Dorsolateral prefrontal cortex (tissue), 122 donors: ENCODE measurements at places on chromosomes 16 and 17. TPM values are rescaled to one million over a fixed set of nuclear protein-coding genes. Genes with fewer than 3 reads are reported as not detected.

GRCh38 chr17:19377602-19378415 is 489 bp upstream of the MAPK7 start:
- peak; percentile 97 for DNase-seq

DNA sequence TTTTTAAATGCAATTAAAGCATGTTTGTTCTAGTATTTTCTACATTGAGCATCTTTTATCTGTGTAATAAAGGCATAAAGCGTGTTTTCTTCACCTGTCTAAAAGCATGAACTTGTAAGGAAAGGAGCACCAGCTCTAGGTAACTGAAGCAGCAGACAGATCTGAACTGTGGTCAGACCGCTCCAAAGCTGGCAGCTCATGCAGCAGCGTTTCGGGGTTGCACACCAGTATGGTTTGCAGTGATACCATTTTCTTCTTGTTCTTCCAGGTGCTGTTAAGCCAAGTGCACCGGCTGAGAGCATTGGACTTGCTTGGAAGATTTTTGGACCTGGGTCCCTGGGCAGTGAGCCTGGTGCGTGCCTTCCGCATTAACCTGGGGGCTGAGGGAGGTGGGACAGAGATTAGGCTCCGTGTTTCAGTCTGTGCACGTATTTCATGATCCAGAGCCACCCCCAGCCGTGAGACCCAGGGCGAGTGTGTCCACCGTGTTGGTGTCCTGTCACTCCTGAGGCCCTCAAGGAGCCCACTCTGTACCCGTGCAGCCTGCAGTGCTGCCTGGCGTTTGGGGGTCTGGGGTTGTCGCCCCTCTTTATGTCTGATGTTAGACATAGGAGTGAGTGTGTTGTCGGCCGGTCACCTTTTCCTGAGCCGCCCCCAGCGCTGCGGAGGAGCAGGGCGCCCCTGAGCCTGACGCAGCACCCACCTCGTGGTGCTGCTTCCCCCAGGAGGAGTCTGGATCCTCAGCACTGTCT is 136.3 kb upstream of the CHMP6 start:
- DNase-seq, result no peak

GRCh38 chr17:76079956-76080767 is 1.2 kb downstream of the ZACN start:
- no peak for DNase-seq

GRCh38 chr17:50480854-50481490 is 2.3 kb downstream of the RSAD1 start:
- DNase-seq, result no peak

DNA sequence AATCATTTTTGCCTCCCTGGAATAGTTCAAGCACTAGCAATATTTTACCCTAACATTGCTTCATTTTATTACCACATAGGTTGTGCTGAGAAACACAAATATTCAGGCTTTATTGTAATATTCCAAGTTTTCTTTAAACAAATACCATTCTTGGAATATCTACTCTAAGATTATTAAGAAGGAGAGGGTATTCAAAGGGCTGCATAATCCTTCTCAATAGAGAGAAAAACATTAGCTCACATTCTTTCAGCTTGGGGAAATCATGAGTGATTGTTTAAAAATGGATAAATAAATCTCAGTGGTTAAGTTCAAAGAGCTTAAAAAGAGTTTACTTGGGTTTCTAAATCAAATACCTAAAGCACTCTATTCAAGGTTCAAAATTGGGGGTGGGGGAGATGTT is 111.9 kb upstream of the CORO6 start:
- no peak for DNase-seq

- peak; percentile 65 for DNase-seq
Measured at GRCh38 chr17:77308861-77309726, 168.3 kb downstream of the SEC14L1 start.

DNA sequence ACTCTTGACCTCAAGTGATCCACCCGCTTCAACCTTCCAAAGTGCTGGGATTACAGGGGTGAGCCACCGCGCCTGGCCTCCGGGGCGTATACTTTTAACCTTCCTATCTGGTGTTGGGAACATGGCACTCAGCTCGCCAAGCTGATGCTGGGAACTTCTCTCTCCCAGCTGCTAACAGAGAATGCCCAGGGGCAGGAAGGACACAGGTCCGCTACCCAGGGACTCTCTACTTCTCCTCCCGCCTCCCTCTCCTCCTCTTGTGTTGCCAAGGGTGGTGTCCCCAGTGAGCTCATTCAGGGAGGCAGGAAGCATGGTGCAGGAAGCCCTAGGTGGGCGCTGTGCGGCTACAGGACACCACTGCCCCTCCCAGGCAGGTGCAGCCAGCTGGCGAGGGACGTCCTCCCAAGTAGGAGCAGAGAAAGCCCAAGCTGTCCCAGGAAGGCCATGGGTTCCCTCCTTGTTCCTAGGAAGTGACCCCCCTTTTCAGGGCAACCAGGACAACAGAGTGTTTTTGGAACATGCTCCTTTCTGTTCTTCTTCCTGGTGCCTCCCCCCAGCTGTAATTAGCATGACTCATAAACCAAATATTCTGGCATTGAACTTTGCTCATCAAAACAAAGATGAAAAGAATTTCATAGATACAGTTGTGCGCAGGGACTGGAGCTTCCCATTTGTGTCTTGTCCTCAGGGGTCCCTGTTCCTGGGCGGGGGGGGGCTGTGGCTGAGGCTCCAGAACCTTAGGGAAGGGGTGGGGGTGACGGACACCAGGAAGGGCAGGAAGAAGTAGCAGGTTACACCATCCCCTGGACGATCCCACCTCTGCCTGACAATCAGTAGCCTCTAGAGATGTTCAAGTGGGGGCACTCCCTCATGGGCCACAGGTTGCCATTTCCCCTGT is 2.7 kb downstream of the C1QTNF1 start:
- DNase-seq, result no peak

- DNase-seq, result no peak
Measured at GRCh38 chr17:47184681-47185080, 4.4 kb downstream of the CDC27 start.

DNA sequence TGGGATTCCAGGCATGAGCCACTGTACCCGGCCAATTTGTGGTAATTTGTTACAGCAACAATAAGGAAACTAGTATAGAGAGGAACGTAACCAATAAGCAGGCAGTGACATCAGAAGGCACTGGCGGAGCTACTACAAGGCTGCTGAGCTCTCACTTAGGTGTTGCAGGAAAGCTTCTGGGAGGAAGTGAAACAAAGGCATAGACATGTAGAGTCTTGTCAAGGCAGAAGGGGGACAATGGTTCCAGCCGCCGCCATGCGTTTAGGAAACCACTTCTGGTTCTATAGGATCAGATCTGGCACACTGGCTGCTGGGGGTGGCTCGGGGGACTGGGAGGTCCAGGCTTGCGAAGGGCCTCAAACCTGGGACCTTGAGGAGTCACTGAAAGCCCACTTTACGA is 9.4 kb upstream of the CPSF4L start:
- no peak for DNase-seq

- DNase-seq, result no peak
Measured at GRCh38 chr16:15403392-15403995, 7.9 kb downstream of the MPV17L start.

GRCh38 chr17:1779571-1780131 is 17.8 kb downstream of the SERPINF1 start:
- DNase-seq, result no peak

DNA sequence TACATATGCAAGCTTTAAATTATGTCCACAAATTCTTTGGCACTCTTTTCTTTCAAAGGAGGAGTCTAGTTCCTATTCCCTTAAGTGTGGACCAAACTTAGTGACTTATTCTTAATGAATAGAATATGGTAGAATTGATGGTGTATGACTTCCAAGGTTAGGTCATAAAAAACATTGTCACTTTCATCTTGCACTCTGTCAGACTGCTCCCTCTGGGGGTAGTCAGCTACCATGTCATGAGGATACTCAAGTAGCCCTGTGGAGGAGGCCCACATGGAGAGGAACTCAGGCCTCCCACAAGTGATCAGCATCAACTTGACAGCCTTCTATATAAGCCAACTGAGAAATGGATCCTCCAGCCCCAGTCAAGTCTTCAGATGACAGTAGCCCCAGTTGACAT is 58.0 kb upstream of the SCNN1B start:
- no peak for DNase-seq

- no peak for DNase-seq
Measured at GRCh38 chr17:40345161-40345993, 19.2 kb downstream of the GJD3 start.

DNA sequence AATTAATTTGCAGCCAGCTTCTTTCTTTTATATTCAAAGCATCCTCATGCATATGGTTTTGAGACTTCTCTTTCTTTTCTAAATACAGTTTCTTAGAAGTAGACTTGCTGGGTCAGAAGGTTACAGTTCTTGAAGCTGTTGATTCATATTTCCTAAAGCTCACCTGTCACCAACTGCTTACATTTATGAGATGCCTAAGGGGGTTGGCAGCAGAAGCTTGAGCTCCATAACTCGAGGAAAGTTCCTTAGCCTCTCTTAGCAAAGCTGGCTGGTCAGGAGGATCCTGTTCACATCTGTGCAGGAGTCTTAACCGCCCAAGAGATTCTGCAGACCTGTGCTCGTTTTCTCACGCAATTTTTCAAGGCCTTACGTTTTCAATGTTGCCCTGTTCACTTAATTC is 218.8 kb downstream of the SNX29 start:
- DNase-seq, result no peak

DNA sequence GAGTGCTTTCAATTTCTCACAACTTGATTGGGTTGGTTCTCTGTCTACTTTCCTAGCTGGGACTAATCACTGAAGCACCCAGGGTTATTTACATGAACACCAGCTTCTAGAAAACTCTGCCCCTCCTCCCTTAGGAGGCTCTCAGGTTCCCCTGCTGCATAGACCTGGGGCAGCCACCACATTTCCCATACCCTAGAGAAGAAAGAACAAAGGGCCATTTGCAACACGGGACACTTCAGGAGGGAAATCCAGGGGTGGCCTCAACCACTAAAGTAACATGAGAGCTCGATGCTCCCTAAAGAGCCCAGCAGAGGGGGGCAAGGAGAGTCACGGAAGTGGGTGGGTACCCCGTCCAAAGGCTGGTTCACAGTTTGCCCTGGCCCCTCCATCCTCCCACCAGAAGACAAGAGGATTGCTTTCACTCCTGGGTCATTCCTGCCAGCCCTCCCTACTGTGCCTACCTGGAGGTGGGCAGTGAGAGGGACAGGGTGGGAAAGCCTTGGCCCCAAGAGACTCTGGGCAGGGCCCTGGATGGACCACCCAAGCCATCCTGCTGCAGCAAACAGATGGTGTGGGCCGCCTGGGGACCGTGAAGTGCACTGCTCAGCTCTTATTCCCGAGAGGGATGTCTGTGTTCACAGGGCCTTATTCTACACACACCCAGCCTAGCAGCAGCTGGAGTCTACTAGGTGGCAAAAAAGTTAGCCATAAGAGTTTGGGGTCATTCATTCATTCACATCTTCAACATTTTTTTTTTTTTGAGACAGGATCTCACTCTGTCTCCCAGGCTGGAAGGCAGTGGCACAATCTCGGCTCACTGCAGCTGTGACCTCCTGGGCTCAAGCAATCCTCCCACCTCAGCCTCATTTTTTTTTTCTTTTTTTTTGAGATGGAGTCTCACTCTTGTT is 392.1 kb downstream of the SOX9 start:
- DNase-seq, result no peak

- no peak for DNase-seq
Measured at GRCh38 chr16:28288114-28288513, 4.2 kb upstream of the SBK1 start.

- no peak for DNase-seq
Measured at GRCh38 chr16:82846806-82847205, 220.0 kb downstream of the CDH13 start.

GRCh38 chr16:14489460-14489859 is 140.6 kb downstream of the PARN start:
- no peak for DNase-seq

DNA sequence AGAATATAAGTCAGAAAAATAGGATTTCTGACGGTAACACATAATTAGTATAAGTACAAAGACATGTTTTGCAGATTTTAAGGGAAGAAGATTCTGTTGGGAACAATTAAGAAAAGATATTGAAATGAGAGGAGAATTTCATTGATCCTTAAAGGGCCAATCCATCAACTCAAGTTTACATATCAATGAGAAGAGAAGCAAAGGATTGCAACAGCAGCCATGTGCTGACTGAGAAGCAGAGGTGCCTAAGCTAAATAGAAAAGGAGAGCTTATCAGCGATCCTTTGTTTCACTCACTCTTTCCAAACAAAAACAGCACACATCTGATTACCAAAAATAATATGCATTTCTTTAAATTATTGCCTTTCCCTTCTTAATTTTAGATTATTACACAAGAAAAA is 94.6 kb downstream of the ITFG1 start:
- DNase-seq, result no peak

GRCh38 chr17:33137426-33137825 is 145.8 kb downstream of the SPACA3 start:
- DNase-seq, result no peak

DNA sequence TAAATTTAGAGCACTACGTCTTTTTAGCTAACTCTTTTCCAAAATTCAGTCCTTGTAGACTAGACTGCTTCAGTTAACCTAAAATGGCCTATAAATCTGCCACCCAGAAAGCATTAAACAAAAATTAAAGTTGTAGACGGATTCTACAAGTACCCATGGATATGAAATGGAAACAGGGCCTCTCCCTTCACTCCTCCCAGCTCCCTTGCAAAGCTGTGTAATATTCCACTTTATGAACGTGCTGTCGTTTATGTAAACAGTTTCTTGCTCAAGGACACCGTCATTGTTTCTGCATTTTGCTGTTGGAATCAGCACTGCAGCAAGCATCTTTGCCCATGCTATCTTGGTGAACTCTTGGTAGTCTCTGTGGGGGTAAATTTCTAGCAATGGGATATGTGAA is 5.1 kb downstream of the MED9 start:
- no peak for DNase-seq

DNA sequence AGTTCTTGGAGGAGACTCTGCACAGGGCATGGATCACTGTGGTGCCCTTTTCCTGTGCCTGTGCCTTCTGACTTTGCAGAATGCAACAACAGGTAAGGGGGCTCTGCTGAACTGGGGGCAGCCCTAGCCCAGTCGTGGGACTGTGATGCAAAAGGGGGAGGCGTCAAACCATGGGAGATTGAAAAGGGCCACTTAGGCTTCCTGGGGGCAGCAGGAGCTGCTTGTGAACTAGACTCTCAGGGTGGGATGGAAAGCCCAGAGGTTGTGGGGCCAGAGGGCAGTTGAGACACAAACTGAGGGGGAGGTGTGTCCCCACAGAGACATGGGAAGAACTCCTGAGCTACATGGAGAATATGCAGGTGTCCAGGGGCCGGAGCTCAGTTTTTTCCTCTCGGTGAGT is 19.6 kb downstream of the ADGRG5 start:
- no peak for DNase-seq

- no peak for DNase-seq
Measured at GRCh38 chr17:55005520-55005919, 37.0 kb downstream of the STXBP4 start.

- no peak for DNase-seq
Measured at GRCh38 chr16:28011971-28012445, 51.5 kb downstream of the GSG1L start.

- DNase-seq, result no peak
Measured at GRCh38 chr16:50519001-50519400, 29.2 kb upstream of the NKD1 start.

GRCh38 chr17:67440277-67441051 is 63.4 kb downstream of the PITPNC1 start:
- DNase-seq, result no peak

Gene OR1E1
- not detected for total RNA-seq

Gene CRISPLD2
- 28.5 TPM for total RNA-seq

Gene GP1BA
- not detected for total RNA-seq

Gene SAT2
- 119 TPM for total RNA-seq

Gene CX3CL1
- total RNA-seq, result 78.7 TPM

Gene HBZ
- total RNA-seq, result not detected

Gene CDR2L
- total RNA-seq, result 25.8 TPM

Gene PRR11
- 3.3 TPM for total RNA-seq

Gene SALL1
- total RNA-seq, result 41.2 TPM

Gene JPT2
- total RNA-seq, result 13.9 TPM

Gene FBXW10B
- 1.2 TPM for total RNA-seq

Gene CD300LB
- not detected for total RNA-seq

Gene VASN
- 19.3 TPM for total RNA-seq
